ENCODE measurements at places on chromosomes 7 and 10.

GRCh38 chr10:69748621-69749020, 53.1 kb upstream of the COL13A1 start:
- no peak for DNase-seq

DNA sequence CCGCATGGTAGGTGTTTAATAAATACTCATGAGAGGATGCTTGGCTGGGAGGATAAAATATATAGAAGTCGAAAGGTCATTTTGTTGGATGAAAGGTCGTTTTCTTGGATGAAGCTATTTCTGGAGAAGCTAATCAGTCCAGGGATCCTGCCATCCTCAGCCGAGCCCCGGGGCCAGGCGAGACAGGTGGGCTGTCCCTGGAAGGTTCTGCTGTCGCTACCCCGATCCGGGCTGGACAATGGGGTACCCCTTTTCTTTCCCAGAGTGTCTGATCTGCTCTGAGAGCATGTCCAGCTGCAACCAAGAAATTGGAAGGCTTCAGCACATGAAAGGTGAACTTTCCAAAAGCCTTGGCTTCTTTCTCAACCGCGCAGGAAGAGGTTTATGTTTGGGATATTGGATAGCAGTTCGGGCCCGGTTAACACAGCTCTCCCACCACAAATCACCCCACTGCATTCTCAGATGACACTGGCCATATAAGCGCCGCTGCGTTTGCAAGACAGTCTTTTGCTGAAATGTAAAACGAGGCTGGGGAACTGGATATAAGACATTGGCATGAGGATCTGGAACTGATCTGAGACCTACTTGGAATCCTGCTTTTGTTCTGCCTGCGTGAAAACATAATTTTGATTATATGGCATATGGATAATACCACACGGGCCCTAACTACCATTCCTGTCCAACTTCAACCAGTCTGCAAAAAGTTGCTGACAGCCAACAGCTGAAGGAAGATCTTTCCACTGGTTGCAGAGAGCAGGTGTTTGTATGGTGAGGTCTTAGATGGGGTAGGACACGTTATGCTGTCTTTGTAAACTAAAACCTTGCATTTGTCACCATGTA, 31.2 kb upstream of the MSRB2 start:
- no peak for DNase-seq

DNA sequence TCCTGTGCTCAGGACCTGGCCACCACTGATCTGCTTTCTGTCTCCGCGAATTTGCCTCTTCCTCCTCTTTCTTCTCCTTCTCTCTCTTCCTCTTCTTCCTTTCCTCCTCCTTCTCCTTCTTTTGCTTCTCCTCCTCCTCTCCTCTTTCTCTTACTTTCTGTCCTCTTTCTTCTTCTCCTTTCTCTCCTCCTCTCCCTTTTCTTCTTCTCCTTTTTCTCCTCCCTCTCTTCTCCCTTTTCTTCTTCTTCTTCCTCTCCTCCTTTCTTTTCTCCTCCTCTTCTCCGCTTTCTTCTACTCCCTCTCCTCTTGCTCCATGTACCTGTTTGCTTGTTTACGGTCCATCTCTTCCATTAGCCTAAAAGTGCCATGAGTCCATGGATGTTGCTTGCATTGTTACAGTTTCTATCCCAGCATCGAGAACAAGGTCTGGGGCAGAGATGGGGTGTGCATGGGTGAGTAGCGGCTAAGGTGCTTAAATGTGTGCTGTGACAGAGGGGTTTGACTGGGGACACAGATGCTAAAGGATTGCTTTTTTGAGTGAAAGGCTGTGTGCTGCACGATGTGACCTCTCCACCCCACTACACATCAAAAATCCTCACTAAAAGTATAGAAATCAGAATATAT, 7.7 kb downstream of the SH2D4B start:
- no peak for DNase-seq

DNA sequence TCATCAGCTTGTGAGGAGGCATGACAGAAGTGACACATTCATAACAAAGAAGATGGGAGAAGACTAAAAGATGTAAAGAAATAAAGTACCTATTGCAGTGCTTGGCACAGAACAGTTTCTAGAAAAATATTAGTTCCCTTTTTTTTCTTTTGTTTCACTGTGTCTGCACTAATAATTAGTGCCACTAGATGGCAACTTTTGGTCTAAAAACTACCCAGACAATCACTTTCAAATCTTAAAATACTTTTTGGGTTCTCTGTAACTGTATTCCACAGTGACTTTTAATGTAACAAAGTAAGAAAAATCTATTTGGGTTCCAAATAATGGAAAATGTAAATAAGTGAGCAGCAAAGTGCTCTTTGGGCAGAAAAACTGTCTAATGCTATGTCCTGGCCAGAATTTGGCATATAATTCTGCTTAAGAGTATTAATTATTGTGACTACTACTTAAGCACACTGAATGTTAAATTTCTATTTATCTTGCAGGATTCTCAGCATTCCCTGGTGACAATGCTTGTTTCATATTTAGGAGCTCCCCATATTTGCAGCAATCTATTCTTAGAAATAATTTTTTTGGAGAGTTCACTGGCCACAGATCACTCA, 134.8 kb upstream of the KIF5B start:
- no peak for DNase-seq

GRCh38 chr10:130193033-130193432, 56.8 kb downstream of the GLRX3 start:
- no peak for DNase-seq

DNA sequence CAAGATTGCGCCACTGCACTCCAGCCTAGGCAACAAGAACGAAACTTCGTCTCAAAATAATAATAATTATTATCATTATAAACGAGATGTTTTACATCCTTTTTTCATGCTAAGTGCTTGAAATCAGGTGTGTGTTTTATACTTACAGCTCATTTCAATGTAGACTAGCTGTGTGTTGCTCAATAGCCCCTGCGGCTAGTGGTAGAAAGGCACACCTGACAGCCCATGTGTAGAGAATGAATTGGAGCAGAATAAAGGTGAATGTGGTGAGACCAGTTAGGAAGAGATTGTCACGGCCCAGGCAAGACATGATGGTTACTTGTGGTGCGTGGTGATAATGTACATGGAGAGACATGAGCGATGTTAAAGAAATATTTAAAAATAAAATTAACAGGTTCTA, 86.7 kb upstream of the TMEM26 start:
- DNase-seq = no peak

GRCh38 chr10:76303682-76304316, 872.4 kb downstream of the LRMDA start:
- peak; percentile 84 for DNase-seq

- DNase-seq = no peak
Measured at GRCh38 chr10:58438986-58439385, 53.8 kb downstream of the TFAM start.

DNA sequence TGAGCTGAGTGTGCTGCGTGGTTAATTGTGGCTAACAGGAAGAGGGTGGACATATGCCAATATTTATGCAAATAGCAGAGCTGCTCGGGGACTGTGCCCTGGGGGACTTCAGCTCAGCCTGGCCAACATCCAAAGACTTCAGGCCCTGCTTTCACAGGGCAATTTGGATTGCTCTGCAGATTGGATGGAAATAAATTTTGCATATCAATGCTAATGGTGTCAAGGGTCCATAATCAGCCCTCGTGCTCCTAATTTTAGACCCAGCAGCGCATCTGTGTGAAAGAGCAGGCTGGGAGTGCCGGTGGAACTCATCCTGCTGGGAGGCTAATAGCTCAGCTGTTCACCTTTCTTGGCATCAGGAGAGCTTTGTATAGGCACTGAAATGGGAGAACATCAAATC, 270.1 kb downstream of the TCERG1L start:
- no peak for DNase-seq

GRCh38 chr10:110840225-110840922, 31.4 kb upstream of the PDCD4 start:
- no peak for DNase-seq

- no peak for DNase-seq
Measured at GRCh38 chr7:94050046-94050445, 45.9 kb upstream of the BET1 start.

DNA sequence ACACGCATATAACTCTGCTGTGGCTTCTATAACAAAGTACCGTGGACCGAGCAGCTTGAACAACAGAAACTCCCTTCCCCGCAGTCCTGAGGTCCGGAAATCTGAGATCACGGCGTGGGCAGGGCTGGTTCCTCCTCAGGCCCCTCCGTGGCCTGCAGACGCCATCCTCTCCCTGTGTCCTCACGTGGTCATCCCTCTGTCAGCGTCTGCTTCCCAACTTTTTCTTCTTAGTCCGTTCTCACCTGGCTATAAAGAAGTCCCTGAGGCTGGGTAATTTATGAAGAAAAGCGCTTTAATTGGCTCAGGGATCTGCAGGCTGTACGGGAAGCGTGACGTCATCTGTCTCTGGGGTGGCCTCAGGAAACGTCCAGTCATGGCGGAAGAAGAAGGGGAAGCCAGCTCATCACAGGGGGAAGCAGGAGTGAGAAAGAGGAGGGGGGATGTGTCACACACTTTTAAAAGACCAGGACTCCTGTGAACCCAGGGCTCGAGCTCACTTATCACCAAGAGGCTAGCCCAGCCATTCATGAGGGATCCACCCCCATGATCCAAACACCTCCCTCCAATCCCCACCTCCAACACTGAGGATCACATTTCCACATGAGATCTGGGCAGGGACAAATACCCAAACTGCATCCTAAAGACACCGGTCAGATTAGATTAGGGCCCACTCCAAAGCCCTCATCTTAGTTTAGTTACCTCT, 91.2 kb upstream of the INSIG1 start:
- DNase-seq = no peak

- DNase-seq = no peak
Measured at GRCh38 chr7:35905555-35905954, 104.7 kb downstream of the SEPTIN7 start.

DNA sequence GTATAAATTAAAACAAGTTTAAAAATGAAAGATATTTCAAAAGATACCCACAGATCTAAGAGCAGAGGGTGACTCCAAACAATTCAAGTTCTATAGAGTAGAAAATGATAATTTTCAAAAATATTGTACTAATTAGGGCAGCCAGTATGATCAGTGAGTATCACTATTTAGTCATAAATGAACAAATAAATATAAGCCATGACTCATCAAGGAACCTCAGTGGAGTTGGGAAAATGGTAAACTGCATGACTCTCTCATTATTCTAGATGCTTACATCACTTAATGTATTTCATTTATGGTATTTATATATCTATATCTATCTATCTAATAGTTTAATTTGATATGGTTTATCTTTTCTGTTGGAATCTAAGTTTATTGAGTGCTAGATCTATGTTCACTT, 94.3 kb downstream of the THSD7A start:
- no peak for DNase-seq

GRCh38 chr10:92278996-92279696, 11.7 kb downstream of the CPEB3 start:
- no peak for DNase-seq

- no peak for DNase-seq
Measured at GRCh38 chr10:7857262-7857661, 39.0 kb downstream of the TAF3 start.

GRCh38 chr10:24912215-24912614, 40.2 kb downstream of the PRTFDC1 start:
- no peak for DNase-seq

Data from NCI-H510A (cell line).